ENCODE measurements at places on chromosomes 4 and X. TPM values are rescaled to one million over a fixed set of nuclear protein-coding genes. Genes with fewer than 3 reads are reported as not detected.
A peak's percentile ranks its signal among the peaks of the same experiment; 100 is the strongest.

DNA sequence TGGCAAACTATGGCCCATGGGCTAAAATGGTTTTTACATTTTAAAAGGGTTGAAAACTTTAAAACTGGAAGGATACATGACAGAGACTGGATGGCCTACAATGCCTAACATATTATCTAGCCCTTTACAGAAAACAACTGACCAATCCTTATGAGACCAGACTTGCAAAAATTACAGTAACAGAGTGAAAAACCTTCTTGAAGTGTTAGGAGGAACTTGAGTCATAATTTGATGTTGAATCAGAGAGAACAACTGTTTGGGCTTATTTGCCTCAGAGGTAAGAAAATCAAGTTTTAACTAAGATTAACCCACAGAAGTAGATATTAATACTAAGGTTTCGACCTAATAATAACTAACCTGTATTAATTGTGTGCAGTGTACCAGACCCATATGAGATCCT, 12.4 kb upstream of the NAP1L5 start:
- DNase-seq = no peak

- DNase-seq = peak; percentile 53
These were observed 89.3 kb downstream of the TSPAN5 start for GRCh38 chr4:98568941-98569663.

DNA sequence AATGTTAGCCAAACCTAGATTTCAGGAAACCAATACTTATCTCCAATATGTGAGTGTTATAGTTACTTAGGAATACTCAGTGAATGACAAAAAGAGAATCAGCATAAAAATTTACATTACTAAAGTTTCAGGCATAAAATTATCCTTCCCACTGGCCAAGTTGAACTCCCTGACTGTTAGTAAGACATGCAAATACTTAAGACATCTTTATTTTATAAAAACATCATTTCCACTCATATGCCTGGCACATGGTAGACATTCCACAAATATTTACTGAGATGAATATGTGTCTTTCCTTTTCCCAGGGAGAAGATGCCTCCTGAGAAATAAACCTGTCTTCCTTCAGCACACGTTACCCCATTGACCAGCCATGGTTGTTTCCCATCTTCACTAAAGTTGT, 7.3 kb downstream of the VEGFD start:
- no peak for DNase-seq

- no peak for DNase-seq
These were observed 17.2 kb downstream of the GPR174 start for GRCh38 chrX:79161655-79162054.

DNA sequence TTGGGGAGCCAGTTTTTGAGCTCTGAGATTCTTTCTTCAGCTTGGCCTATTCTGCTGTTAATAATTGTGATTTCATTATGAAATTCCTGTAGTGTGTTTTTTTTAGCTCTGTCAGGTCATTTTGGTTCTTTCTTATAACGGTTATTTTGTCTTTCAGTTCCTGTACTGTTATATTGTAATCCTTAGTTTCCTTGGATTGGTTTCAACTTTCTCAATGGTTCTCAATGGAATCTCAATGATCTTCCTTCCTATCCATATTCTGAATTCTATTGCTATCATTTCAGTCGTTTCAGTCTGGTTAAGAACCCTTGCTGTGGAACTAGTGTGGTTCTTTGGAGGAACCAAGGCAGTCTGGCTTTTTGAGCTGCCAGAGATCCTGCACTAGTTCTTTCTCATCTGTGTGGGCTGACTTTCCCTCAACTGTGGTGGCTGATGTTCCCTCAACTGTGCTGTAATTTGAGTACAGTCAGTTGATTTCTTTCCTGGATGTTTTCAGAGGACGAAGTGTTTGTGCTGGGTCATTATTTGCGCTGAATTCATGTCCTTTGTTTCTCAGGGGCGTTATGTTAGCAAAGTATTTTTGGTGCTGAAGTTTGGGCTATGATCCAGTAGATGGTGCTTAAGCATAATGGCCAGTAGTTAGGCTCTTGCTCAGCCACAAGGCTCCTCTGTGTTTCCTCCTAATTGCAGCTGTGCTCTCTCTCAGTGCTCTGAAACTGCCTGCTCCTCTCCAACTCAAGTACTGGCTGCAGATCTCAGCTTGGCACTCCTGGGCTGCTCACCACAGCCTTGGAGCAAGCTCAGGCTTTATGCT, 27.5 kb downstream of the ENPEP start:
- DNase-seq = no peak

Gene BBS12
- total RNA-seq = 7.3 TPM

Measured in cerebellum (tissue), 4 donors.